Erythroblast (primary cell): ENCODE measurements at places on chromosomes 6 and 20.

- DNase-seq: no peak
Measured at GRCh38 chr6:110512991-110513390, 36.6 kb upstream of the SLC22A16 start.

DNA sequence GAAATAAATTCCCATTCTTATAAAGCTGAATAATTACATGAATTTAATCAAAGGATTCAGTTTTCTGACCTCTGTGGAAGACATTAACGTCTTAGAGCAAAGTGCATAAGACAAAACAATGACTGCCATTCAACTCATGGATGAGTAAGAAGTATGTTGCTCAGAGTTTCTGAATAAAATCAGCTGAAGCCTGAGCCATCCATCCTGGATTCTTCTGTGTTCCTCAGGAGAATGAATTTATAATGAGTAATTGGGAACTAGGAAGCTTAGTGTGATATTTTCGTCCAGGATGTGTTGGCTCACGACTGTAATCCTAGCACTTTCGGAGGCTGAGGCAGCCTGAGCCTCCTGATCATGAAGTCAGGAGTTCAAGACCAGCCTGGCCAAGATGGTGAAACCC is 62.8 kb downstream of the PERP start:
- no peak for DNase-seq

- DNase-seq: no peak
Measured at GRCh38 chr20:62212299-62212698, 7.8 kb downstream of the HRH3 start.

DNA sequence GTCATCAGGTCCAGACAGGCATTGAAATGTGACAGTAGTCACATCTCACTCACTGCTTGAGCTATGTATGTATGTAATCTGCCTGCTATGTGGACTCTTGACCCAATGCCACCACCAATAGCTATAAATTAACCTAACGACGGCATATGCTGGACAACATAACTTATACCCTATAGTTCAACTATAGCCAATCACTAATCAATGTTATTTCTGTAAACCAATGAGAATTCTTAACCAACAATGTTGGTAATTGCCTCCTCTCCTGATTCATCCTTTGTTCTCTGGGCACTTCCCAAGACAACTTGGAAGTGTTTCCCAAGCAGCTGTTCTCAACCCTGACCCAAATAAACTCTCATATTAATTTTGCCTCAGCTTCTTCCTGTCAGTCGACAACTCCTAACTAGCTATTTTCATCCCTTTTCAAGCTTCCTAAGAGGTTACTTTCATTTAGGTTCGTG is 24.1 kb upstream of the SERPINB1 start:
- DNase-seq: no peak

DNA sequence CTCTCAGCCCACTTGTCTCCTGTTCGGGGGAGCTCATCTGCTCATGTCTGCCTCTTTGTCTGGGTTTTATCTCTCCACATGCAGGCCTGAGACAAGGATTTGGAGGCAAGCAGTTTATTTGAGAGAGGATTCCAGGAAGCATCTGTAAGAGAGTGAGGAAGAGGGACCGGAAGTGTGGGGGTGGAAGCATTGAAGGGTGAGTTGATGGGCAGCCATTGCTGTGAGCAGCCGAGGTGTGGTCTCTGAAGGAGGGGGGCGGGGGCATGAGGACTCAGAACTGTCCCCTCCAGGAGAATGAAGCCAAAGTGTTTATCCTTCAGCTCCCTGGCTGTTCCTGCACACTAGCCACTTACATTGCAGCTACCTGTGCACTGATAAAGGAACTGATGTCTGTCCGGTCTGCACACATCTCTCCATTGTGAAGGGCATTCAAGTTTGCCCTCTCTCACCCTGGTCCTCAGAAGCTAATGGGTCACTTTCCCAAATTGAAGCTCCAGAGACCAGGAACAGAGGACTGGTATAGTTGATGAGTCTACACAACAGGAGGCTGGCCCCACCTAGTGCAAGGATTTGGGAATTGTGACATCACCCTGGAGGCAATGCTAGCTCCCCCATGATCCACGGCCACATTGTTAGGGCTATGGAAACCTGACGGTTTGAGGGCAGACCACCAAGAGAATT is 100.5 kb upstream of the FOXA2 start:
- no peak for DNase-seq

- no peak for DNase-seq
Measured at GRCh38 chr20:10883166-10883565, 209.4 kb upstream of the JAG1 start.

DNA sequence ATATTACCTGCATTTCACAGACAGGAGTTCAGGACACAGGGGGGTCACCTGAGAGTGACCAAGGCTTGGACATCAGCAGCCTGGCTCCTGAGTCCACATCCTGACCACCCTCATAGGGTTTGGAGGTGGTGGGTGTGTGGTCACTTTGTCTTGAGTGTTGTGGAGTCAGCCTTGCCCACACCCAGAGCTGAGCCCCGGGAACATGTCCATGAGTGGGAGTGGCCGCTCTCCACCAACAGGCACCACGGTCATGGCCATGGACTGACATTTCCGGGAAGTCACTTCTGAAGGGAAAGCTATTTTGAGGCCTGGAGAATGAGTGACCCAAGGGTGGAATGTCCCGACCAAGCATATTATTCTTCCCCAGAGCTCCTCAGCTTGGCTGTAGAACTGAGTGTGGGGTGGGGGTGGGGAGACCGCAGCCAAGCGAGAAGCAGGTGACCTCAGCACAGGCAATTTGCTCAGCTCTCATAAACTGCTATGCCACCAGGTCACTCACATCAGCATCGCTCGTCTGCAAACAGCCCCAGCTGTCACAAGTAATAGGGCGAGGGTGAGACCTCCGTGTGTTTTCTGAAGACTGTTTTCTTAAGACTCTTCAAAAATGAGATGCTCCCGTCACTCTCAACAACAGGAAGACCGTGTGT is 348.6 kb upstream of the CDH4 start:
- DNase-seq: no peak

DNA sequence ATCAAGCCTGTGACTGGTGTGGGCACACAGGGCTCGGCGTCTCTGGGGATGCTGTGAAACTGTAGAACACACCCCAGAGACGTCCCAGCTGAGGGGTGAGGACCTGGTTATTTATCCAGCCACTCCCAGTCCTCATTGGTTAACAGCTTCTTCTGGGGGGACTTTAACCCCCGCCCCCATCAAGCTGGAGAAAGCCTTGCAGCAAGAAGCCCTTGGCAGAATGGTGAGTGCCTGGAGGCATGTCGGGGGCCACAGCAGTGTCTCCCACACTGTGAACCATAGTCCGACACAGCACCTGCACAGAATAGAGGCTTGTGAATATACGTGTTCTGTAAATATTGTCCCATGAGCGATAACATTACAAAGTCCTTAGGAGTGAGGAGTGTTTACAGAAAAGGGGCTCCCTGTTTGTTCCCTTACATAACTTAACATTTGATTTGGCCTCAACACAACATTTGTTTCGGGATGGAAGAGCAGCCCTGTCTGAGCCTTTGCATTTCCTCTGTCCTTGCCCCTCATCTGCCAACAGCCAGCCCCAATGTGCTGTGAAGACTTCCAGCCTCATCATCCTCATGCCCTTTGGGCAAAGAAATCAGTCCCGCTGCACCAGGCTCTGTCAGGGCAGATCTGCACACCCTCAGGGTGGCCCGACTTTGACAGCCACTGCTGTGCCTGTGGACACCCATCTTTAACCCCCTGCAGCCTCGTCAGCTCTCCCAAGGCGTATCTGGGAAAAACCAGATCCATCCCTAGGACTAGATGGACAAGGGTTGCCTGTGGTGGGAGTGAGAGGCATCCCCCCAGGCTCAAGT is 2.2 kb upstream of the RRBP1 start:
- no peak for DNase-seq

DNA sequence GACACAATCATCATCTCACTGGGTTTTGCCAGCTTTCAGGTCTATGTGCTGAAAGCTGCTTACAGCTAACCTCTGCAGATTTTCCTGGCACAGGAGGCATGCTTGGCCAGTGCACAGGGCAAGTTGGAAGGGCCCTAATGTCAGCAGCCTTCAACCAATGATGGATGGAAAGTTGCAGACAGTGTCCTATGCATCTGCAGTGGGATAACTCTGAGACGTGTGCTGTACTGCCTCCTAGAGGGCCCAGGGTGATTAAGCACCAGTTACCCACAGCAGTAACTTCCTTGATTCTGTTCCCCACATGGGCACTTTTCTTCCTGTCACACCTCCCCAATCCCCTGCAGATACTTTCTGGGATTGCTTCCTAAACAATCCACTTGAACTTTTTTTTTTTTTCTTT is 38.6 kb downstream of the OVOL2 start:
- peak; percentile 46 for DNase-seq

DNA sequence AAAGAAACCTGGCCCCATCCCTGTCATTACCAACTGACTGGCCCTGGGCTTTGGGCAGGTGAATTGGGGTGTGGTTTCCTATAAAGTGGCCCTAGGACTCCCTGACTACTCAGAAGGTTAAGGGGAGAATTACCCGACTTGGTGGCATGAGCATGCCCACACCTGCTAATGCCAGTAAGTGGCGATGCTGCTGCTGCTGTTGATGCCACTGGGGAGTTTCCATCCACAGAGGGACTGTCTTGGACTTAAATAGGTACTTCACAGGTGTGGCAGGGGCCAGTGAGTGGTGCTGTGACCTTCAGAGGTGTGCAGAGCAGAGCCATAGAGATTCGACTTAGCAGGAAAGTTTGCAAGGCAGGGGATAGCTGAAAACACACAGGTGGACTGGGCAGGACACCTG is 32.6 kb upstream of the MDFI start:
- DNase-seq: no peak

DNA sequence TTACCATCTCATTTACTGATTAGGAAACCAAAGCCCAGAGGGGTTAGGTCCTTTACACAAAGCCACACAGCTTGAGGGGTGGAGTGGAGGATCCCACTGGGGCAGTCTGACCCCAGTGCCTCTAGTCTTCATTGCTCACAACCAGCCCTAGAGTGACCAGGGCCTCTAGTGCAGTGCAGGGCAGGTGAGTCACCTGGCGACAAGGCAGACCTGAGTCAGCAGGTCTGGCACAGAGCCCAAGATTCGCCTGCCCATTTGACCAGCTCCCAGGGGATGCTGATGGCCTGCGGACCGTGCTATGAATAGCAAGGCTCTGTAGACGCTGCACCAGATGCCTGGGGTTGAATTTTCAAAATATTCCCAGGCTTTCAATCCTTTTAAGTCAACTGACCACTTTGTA is 29.9 kb downstream of the CDH26 start:
- no peak for DNase-seq

GRCh38 chr6:108562503-108562993 is 1.8 kb downstream of the FOXO3 start:
- DNase-seq: peak; percentile 94

DNA sequence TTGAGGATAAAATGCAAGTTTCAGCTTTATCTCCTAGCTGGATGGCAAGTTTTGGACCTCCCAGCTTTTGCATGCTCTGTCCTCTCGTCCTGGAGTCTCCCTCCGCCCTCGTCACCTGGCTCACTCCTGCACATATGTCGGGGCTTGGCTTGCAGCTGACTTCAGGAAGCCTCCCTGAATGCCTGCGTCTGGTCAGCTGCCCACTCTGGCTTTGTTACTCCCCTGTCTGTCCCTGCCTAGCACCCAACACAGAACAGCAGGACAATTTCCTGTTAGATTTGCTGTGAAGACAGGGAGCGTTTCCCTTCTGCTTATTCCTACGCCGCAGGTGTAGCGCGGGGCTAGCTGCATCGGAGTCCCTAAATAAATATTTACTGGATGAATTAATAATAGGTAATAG is 5.4 kb downstream of the JPH2 start:
- DNase-seq: no peak

DNA sequence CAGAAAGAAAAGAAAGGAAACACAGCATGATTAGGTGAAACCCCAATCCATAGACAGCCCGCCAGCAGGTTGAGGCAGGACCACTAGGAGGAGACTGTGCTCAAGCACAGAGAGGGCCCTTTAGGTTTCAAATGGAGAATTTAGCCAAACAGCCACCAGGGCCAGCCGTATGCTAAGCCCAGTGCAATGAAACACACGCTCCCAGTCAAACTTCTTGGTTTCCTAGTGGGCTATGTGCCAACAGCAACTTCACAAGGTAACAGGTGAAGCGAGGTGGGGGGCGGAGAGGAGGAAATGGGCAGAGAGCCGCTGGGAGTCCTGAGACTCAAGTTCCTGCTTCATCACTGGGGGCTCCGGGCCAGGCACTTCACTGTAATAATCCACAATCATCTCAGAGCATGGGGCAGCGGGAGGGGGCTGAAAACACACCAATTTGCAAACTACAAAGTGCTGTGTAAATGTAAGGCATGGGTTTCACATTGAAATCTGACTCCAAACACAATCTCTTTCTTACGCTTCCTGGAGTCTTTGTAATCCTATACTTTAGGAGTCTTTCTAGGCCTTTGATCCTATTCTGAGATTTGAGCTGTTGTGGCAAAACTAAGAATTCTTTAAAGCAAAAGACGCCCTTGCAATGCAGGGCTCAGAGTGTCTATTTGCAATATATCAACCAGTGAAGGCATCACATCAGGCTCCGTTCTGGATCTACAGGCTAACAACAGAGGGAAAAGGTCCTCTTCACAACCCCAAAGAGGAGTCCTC is 117.3 kb downstream of the OPRM1 start:
- DNase-seq: peak; percentile 15

- peak; percentile 8 for DNase-seq
Measured at GRCh38 chr20:20083807-20084206, 31.5 kb downstream of the CFAP61 start.

GRCh38 chr20:32278199-32278643 is 770 bp downstream of the KIF3B start:
- DNase-seq: peak; percentile 13

DNA sequence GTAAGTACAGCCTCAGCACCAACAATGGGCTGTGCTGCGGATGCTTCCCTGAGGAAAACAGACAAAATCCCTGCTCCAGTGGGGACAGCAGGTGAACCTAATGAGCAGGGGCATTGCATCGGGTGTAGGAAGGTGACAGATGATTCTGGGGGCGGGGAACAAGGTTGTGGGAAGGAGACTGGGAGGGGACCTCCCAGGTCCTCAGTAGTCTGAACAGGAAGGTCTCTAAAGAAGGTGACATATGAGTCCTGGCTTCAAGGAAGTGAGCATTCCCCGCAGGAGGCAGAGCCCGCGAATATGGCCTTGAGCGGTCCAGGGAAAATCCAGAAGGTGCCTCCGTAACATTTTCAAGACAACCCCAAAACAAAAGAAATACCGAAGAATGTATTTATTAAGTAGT is 19.4 kb downstream of the ULBP1 start:
- DNase-seq: no peak

DNA sequence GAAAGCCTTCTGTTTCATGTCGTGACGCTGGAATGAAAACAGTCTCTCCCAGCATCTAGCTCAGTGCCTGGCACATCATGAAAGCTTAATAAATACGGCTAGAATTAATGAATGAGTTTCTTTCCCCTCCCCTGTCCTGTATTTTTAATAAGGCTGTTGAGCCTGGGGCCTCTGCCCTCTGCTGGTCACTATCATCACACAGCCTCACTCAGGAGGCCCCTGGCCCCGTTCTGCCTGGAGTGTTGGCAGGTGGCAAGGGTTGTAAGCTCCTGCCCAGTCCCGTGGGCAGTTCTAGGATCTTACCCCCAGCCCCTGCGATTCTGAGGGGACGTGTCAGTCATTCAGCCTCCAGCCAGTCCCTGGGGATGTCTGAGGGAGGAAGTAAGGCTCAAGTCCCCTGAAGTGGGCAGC is 41.4 kb downstream of the PHACTR3 start:
- DNase-seq: no peak

GRCh38 chr20:34806255-34806654 is 19.2 kb downstream of the NCOA6 start:
- DNase-seq: no peak

GRCh38 chr6:85496009-85496579 is 46.2 kb downstream of the NT5E start:
- DNase-seq: no peak

- no peak for DNase-seq
Measured at GRCh38 chr20:44450281-44450889, 25.3 kb upstream of the TTPAL start.
